ENCODE measurements at places on chromosomes 7 and 10.

DNA sequence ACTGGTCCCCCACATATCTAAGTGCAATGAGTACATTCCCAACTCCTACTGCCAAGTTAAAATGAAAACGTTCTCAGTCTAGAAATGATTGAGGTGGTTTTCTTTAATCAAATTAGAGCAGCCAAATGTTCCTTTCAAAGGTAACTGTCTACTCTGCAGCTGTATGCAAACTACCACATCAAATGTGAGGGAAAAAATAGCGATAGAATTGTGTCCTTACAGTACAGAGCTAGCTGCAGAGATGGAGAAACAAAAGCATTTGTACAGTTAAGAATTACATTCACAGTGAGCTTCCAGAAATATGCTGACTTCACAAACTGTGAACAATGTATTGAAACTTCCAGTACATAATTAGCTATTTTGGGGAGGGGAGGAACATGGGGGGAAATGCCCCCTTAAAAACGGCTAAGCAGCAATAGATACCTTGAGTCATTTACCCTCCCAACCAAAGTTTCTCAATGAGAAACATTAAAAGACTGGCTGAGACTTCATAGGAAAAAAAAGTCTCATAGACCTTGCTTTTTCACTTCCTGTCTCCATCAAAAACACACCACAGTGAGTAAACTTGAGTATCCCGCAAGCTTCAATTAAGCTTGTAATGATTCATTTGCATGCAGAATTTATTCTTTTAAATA, 22.9 kb downstream of the CDK6 start:
- DNase-seq: no peak

DNA sequence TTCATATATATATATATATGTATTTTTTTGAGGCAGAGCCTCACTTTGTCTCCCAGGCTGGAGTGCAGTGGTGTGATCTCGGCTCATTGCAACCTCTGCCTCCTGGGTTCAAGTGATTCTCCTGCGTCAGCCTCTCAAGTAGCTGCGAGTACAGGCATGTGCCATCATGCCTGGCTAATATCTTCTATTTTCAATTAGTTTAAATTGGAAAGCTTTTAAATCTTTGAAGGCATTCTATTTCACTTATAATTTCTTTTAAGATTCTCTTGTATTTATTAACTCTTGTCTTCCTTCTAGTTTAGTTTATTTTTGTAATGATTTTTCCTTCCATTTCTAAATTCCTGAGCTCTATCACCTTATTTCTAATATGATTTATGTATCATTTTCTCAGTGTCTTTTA, 71.2 kb downstream of the TPST1 start:
- DNase-seq: no peak

GRCh38 chr7:30745261-30745941, 6.5 kb upstream of the INMT start:
- DNase-seq: no peak

GRCh38 chr7:90025771-90026170, 128.5 kb upstream of the STEAP1 start:
- no peak for DNase-seq

DNA sequence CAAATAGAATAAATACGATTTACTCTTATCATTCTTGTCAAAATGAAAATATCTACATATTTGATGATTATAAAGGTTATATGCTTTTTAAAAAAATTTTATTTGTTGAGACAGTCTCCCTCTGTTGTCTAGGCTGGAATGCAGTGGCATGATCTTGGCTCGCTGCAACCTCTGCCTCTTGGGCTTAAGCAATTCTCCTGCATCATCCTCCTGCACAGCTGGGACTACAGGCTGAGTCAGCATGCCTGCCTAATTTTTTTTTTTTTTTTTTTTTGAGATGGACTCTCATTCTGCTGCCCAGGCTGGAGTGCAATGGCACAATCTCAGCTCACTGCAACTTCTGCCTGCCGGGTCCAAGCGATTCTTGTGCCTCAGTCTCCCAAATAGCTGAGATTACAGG, 48.9 kb downstream of the PUS7 start:
- no peak for DNase-seq

DNA sequence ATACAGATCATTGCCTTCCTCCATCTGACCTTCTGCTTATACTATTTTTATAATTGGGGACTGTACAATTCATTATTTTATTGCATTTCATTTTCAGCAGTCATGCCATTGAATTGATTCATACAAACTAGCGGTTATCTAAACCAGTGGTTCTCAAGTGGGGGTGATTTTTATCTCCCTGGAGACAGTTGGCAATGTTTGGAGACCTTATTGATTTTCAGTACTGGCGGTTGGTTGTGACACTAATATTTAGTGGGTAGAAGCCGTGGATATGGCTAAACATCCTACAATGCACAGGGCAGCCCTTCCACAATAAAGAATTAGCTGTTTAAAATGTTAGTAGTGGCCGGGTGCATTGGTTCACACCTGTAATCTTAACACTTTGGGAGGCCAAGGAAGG, 765.9 kb downstream of the LRMDA start:
- DNase-seq: no peak

- DNase-seq: no peak
Observed at GRCh38 chr7:47950714-47951113, 2.4 kb upstream of the PKD1L1 start.

- DNase-seq: no peak
Observed at GRCh38 chr7:146764458-146764857, 647.9 kb downstream of the CNTNAP2 start.

DNA sequence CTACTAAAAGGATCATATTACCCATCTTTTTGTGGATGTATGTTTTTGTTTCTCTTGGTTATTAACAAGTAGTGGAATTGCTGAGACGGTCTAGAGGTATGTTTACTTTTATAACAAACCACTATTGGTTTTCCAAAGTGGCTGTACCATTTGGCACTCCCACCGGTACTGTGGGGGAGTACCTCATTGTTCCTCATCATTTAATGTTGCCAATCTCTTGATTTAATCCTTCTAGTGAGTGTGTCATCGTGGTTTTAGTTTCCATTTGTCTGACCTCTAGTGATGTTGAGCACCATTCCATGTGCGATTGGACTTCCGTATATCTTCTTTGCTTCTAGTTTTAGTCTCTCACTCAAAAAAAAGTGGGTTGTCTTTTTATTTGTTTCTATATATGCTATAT, 50.4 kb downstream of the RBM33 start:
- no peak for DNase-seq

- DNase-seq: no peak
Observed at GRCh38 chr10:117218654-117219053, 21.4 kb downstream of the KCNK18 start.

DNA sequence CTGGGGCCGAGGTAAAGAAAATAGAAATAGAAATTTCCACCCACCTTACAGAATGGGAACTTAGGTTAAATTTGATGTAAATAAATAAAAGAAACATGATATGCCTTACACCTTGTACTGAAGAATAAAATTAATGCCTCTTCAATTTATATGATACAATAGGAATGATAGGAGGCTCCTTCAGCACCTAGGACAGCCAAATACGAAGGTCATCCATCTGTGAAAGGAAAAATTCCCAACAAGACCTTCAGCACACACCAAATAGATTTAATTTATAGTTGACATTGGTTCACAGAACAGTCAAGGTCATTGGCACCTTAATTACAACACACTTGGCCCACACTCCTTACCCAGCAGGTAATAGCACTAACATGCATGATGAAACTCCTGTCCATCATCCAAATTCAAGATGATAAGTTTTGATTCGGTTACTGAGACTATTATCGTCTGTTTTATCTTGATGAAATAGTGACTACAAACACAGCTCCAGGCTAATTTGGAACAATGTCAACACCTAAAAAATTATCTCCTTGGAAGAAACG, 250.9 kb downstream of the SNX13 start:
- DNase-seq: no peak

DNA sequence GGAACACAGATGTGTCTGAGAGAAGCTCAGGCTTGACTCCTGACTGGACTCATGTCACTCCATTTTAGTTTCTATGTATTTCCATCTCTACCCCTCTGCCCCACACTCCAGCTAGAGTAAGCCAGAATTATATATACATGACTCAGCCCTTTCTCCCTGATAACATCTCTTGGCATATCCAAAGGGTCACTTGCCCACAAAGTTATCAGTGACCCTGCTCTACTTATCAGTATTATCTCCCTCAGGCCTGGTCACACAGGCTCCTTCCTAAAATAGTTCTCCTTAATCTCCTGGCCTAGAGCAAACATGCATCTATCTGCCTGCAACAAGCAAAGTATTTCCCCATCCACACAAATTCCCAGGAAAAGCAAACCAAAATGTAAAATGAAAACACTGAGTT, 598.3 kb downstream of the SUGCT start:
- no peak for DNase-seq

- DNase-seq: no peak
Observed at GRCh38 chr7:42128703-42129102, 108.3 kb downstream of the GLI3 start.

DNA sequence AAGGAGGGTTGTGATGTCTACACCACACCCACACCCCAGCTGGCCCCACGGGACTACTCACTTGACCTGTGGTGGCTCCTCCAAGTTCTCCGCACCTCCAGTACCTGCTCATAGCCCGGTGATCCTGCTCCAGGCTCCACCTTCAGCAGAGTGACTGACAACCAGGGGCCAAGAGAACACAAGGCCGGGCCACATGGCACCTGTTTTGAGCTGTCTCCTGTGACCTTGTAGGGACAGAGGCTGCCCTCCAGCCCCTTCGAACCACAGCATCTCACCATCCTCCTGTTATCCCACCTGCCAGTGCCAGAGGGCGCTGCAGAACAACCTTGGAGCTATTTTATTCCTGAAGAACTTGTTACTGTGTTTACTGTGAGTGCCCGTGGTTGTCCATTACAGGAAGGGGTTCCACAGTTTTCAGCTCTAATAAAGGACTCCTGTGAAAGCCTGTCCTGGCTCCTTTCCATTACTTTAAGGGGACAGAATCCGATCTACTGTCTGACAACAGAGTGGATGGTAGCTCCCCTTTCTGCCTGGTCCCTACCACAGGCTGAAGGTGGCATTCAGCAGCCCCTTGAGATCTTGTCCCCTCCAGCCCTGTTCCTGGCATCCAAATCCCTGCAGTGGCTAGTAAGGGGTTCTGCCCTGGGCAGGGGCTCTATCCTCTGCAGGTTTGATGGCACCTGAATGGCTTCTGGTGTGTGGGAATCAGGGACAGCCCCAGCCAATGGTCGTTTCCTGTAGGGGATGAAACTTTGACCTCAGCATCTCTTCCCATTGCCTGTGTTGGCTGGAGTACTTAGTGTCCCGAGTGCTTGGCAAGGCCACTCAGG, 50.8 kb downstream of the C10orf120 start:
- no peak for DNase-seq

GRCh38 chr10:120493411-120494312, 36.6 kb downstream of the PLPP4 start:
- no peak for DNase-seq

- no peak for DNase-seq
Observed at GRCh38 chr7:36506820-36507219, 117.2 kb downstream of the ANLN start.

DNA sequence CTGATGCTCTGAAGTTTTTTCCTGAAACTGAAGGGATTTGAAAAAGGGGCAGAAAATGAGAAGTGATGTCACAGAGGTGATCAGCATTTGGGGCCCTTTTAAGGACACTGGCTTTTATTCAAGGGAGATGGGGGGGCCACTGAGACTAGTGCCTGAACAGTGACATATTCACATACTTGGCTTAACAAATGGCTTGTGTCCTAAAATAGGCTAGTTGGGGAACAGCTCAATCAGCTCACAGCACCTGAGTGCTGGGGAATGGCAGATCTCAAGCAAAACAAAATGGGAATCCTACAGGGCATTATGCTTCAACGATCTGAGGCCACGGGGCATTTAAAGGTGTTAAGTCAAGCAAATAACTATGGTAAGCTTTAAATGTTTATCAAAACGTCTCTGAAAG, 90.1 kb downstream of the UBE2H start:
- no peak for DNase-seq

DNA sequence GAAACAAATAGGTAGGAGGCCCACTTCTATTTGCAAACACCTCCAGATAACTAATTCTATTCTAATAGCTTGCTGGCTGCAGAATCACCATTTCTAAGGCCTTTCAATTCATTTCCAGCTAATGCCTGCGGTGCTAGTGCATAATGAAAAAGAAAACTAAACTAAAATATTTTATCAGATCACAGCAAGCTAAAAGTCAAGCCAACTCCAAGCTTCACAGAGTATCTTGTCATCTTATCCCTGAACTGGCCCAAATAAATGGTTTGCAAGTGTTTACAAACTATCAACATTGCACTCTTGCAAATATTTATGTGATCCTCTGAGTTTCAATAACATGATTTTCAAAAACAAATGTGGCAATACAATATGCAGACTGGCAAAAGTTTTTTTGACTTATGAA, 166.0 kb downstream of the IPMK start:
- no peak for DNase-seq

- DNase-seq: no peak
Observed at GRCh38 chr7:117666031-117666430, 186.2 kb downstream of the CFTR start.

Measured in stimulated activated CD4-positive, alpha-beta T cell treated with anti-CD3 and anti-CD28 coated beads, Interleukin-1b, Interleukin-23, amount 100 ng/mL, for 1 hour (primary cell).